Activated CD4-positive, CD25-positive, alpha-beta regulatory T cell (primary cell): ENCODE measurements at places on chromosomes 11 and 22.

- DNase-seq, result no peak
Observed at GRCh38 chr11:109818290-109818689, 274.9 kb upstream of the ZC3H12C start.

DNA sequence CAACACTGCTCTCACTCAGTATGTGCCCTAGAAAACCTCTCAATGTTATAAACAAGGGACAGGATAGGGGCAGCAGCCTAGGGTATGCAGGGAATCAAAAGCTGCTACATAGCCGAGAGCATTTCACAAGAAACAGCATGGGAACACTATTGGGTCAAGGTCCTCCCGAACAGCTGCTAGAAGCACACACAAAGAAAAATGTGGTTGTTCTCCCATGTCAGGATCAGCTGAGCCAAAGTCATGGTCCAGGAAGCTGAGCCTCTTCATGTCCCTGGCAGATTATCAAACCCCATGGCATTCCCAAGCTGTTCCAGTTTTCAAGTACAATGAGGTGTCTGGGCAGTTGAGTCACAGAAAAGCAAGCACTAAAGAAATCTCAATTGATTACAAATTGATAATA lies 21.0 kb upstream of the GDPD4 start:
- no peak for DNase-seq

DNA sequence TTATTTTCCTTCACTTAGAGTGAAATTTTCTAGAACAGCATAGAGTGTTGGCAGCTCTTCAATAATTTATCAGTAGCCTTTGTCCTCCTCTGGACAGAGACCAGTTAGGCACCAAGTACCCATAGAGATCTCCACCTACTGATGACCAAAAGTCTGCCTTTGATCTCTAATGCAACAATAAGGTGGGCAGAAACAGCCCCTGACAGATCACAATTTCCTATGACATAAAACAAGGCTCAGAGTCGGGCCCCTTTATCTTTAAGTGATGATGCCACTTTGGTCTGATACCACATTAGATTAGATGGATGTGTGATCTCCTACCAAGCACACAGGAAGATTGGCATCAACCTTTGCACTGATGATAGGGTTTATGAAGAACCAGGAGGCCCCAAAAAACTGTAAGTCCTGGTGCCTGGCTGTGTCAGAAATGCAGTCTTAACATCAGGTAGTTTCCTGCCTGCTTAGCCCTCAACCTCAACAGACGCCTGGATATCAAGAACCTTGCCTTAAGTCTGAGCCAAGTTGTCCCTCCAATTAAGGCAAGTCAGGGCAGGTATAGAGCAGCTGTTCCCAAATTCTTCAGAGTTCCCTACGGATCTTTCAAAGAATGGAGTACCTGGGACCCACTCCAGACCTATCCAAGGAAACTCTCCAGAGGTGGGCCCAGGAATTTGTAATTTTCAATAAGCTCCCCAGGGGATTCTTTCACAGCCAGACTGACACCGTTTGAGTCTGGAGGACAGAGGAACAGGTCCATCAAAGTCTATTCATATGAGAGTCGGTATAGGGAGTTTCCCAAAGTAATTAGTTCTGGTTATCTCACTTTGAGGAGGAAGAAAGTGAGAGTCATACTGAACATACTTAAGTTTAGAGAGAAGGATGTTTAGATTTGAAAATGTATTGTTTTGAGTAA lies 30.6 kb upstream of the TMPRSS4 start:
- DNase-seq, result no peak

DNA sequence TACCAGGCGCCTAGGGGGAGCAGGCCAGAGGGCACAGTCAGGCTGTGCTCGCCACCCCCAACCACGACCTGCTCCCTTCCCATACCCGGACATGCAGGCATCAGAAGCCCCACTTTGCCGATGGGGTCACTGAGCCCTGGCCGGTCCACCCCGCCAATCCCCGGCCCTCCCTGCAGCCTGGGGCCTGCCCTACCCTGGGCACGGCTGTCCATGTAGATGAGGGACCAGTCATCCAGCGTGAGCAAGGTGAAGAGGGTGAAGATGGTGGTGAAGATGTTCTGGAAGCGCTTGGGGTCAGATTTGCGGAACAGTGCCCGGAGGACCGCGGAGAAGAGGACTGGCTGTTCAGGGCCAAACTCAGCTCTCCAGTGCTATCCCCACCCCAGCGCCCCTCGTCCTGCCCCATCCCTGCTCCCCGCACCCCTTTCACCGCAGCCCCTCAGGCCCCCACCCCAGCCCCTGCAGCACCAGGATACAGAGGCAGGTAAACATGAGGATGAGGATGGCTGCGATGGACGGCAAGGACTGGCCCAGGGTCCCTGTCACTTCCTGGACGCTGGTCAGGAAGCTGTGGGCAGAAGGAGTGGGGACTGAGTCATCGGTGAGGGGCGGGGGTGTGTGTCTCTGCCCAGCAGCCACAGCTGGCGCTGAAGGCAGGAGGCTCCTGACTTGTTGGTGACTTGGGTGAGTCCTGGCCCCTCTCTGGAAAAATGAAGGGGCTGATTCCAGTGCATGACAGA lies 5.5 kb downstream of the CATSPER1 start:
- no peak for DNase-seq

GRCh38 chr11:107741044-107741823 lies 29.4 kb upstream of the SLN start:
- no peak for DNase-seq

DNA sequence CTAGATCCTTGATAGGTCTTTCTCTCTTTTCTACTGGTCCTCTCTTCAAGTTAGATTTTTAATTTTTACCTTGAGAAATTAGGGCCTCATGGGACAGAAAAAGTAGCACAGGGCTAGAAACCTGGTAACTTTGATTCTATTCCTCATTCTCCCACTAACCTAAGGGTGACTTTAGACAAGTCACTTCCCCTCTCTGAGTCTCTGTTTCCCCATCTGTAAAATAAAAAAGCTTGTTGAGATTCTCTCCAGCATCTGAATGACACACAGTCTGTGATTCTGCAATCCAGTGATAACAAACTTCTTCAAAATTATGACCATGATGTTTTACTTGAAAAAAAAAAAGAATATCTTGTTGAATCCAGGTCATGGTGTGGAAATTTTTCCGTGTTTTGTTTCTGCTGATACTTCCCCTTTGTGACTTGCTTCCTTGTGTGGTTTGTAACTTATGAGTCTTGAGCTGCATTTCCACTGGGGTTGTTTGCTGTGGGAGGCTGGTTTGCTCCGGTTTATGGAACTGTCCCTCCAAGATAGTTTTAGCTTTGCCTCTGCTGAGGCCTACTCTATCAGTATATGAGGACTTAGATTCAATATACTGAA lies 9.8 kb upstream of the MPEG1 start:
- DNase-seq, result no peak

- DNase-seq, result no peak
Observed at GRCh38 chr11:33064866-33065265, 25.5 kb downstream of the TCP11L1 start.

- DNase-seq, result no peak
Observed at GRCh38 chr11:115528225-115528624, 24.0 kb upstream of the CADM1 start.

DNA sequence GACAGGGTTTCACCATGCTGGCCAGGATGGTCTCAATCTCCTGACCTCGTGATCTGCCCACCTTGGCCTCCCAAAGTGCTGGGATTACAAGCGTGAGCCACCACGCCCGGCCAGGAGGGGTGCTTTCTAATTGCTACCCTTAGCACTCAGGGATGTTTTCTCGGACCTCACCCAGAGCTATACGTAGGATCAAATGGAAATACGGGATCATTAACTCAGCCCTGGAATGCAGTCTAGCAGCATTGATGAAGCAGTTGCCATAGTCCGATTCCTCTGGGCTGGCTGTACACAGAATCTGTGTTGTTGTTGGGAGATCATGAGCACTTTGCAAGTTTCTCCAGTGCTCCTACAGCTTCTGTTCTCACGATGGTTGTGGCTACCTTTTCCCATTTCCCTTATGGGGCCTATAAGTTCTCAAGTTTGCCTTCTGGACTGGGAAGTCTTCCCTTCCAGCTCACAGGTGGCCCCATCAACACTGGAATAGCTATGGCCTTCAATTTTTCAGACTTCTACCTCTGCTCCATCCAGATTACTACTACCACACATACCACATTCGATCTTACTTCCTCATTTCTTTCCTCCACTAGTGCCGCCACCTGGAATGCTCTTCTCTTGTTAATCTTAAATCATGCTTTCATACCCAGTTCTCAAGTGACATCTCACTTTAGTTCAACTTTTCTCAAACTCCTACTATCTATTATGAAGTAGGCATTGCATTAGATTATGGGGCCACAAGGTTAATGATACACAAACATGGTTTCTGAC lies 16.1 kb upstream of the PCF11 start:
- DNase-seq, result no peak

GRCh38 chr11:71474771-71475483 lies 21.9 kb downstream of the NADSYN1 start:
- no peak for DNase-seq

GRCh38 chr22:39677967-39678366 lies 107.4 kb downstream of the CACNA1I start:
- DNase-seq, result no peak

GRCh38 chr22:45645150-45645525 lies 26.5 kb upstream of the ATXN10 start:
- no peak for DNase-seq

GRCh38 chr11:72793076-72793424 lies 797 bp downstream of the STARD10 start:
- no peak for DNase-seq

DNA sequence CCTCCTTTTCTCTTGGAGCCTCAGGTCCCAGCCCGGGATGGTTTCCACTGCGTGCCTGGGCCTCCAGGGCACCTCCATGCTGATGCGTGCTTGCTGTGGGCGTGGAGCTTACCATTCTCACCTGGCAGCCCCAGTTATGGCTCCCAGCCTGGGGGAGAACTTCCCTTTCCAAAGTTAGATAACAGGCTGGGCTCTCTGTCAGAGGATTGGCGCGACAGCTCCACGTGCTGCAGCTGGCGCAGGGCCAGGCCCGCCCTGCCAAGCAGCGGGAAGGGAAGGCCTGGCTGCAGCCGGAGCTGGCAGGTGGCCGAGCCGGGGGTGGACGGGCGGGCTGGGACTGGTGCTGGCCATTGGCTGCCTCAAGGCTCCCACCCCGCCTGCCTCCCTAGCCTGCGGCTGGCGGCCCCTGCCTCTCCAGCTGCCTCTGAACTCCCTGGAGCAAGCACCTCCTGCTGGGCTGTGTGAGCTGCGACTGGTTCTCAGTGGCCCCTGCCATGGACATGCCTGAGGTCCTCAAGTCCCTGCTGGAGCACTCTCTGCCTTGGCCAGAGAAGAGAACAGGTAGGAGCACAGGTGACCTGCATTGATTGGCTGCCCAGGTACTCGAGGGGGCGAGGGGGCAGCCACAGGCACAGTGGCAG lies 14.6 kb upstream of the TEF start:
- DNase-seq, result no peak

GRCh38 chr11:111429066-111429506 lies 50.0 kb upstream of the POU2AF1 start:
- DNase-seq, result peak; percentile 16

- no peak for DNase-seq
Observed at GRCh38 chr11:9330387-9331384, 16.3 kb upstream of the TMEM41B start.
